Transverse colon (tissue), 4 donors: ENCODE measurements at places on chromosomes 3 and 15. TPM values are rescaled to one million over a fixed set of nuclear protein-coding genes. Genes with fewer than 3 reads are reported as not detected.
A peak's percentile ranks its signal among the peaks of the same experiment; 100 is the strongest.

DNA sequence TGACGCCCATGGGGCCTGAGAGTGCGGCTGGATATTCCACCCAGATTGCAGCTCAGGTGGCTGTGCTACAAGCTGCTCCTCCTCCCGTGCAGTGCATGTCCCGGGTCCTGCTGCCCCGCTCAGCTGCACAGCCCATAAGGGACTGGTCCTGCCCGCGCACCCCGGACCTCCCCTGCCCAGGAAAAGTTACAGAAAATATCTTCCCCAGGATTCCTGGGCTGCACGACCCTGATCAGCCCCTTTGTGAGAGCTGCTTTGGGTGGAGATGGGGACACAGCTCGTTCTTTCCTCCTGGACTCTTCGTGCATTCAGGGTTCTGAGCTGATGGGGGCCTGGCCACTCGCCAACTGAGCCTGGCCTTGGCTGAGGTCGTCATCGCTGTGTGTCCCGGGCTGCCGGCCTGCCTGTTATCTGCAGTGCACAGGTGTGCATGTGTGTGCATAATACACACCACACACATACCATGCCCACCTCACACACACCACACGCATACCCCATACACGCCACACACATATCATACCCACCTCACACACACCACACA is 28.8 kb downstream of the APBA2 start:
- no peaks in the 10 kb centered on the region for H3K27me3 ChIP-seq
- no peak overlapping the region for H3K4me3 ChIP-seq
- no peaks in the 10 kb centered on the region for H3K4me1 ChIP-seq
- H3K36me3 ChIP-seq, result no peaks in the 10 kb centered on the region
- no peak for DNase-seq
- no peak overlapping the region for H3K27ac ChIP-seq

Gene PLA2G4F
- 74.2 TPM for total RNA-seq

DNA sequence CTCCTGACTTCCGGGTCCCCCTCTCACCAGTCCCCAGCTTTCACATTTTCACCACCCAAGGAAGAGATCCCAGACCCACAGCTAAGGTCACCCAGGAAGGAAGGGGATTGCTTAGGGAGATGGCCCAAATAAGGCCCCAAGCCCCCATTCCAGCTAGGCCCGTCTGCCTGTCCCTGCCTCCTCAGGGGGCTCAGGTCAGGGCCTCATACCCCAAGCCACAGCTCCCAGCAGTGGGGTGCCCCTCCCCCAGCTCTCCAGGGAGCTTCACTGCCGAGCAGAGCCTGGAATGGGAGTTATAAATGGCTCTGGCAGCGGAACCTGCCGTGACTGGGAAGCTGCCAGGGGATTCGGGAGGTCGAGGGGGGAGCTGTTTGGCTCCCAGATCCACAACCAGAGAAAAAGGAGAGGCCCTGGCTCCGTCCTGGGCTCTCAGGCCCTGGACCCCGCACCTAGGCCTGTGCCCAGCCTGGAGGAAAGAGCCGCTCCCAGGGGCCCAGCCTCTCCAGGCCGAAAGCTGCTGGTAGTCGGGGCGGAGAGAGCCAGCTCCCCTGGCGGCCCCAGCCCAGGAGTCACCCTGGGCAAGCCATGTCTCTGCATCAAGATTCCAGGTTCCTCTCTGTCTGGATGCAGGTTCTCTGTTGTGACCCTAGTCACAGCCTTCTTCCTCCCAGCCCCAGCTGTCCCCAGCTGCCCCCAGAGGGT is 550 bp downstream of the CCDC9B start:
- no peaks in the 10 kb centered on the region for H3K36me3 ChIP-seq
- peaks cover 42% of the 10 kb centered on the region for H3K4me1 ChIP-seq
- peak; percentile 76 for DNase-seq
- H3K27ac ChIP-seq, result peak overlapping the region; percentile 97
- no peaks in the 10 kb centered on the region for H3K27me3 ChIP-seq
- peak overlapping the region; percentile 43 for H3K4me3 ChIP-seq

DNA sequence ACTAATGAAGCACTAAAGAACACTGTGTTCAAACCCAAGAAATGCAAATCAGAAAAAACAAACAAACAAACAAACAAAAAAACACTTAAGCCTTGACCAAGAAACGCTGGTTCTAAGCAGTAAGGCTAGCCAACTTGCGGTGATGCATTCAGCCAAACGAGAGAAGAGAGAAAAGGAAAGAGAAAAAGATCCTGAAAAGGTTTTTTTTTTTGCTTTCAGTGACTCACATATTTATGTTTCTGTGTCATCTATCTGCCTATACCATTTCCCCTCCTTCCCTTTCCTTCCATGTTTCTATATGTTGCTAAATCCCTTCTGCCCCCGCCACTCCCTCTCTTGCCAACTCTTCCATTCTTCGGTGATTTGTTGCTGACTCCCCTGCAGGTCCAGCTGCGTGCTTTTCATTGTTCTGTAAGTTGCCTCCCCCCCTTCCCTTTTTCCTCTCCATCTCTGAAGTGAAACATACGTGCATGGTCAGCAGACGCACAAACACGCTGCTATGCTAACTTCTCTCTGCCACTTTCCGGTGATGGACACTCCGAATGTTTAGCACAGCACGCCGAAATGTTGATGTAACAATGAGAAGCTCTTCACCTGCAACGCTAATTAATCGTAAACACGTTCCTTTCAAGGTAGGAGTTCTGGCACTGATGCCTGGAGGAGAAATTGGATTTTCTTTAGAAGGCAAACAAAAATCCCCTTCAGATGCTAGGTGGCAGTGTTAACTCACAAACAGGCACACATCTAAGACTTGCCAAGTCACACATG is 154.4 kb downstream of the TUSC7 start:
- no peaks in the 10 kb centered on the region for H3K4me1 ChIP-seq
- no peak overlapping the region for H3K4me3 ChIP-seq
- no peak for DNase-seq
- H3K27ac ChIP-seq, result no peak overlapping the region
- no peaks in the 10 kb centered on the region for H3K36me3 ChIP-seq

Gene CCDC13
- total RNA-seq, result 23.3 TPM

DNA sequence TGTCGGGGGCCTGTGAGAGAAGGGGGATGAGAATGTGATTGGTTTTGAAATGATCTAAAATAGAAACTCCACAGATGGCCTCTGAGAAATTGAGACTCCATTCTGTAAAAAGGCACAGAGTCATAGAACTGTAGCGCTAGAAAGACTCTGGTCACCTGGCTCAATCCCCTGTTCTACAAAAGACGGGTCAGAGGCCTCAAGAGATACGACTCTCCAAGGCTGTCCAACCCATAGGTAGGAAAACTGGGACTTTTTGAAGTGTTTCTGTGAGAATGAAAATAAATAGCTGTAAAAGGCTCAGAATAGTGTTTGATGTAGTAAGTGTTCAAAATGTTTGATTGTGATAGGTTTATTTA is 11.7 kb upstream of the TMC3 start:
- H3K4me3 ChIP-seq, result no peak overlapping the region
- H3K27me3 ChIP-seq, result no peaks in the 10 kb centered on the region
- no peaks in the 10 kb centered on the region for H3K36me3 ChIP-seq

Gene NR1I2
- total RNA-seq, result 78.0 TPM

DNA sequence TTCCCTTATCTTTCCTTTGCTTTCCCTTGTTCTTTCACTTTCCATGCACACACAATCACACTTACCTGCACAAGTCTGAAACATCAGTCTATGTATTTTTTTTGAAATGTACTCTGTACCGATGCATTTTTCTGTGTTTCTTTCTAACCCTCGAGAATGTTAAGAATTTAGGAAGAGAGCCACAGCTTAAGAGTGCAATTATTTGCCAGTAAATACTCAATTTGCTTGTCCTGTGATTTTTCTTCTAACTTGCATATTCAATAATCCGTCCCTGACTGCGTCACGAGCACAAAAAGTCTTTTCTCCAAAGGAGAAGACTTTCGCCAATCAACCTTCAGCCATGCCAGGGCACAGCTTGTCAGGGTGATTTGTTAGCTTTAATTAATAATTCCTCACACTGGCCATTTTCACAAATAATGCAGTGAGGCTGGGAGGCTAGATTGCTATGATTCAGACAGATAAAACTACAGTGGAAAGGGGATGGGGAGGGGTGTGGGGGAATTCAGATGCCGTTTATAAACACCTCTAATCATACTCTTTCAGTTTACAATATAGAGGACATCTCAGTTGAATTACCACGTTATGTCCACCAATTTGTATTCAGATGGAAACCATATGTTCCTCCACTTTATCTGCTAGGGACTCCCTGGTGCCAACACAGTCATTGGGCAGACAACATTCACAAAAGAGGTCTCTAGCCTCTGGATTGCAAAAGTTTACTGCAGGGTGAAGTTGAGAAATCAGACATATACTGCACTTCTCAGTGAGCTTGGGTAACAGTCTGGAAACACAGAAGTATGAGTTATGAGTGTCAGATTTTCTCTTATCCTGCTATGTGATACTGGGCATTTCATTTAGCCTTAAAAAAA is 388.0 kb downstream of the ZBTB20 start:
- H3K27me3 ChIP-seq, result no peaks in the 10 kb centered on the region
- peak overlapping the region; percentile 4 for H3K4me3 ChIP-seq
- no peak for DNase-seq
- peak overlapping the region; percentile 10 for H3K27ac ChIP-seq

DNA sequence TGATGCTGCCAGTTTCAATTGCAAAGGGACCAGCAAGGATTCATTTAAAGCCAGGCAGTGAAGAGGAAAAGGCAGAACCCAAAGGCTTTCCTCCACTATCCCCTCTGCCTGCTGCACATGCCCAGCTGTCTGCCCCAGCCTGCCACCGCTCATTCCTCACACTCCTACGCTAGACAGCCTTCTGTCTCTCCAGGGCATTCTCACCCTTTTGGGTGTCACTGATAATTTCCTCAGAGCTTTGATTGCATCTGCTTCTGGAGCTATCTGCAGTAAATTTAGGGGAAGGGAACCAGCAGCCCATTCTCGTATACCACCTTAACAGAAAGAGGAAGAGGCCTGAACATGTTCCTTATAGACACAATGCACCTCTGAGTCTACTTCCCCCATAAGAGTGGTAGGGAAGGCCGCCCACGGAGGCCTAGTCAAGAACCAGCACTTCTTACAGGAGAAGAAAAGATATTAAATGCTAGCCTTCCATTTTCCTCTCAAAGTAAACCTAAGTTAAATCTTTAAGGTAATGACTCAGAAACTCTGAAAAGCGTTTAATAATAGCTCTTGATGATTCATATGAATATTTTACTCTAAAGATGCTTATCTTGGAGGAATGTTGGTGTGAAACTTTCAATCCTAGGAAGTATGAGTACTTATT is 20.9 kb downstream of the NUDT16 start:
- no peak overlapping the region for H3K27ac ChIP-seq
- no peaks in the 10 kb centered on the region for H3K4me1 ChIP-seq
- H3K36me3 ChIP-seq, result no peaks in the 10 kb centered on the region
- no peak overlapping the region for H3K4me3 ChIP-seq
- no peak for DNase-seq

DNA sequence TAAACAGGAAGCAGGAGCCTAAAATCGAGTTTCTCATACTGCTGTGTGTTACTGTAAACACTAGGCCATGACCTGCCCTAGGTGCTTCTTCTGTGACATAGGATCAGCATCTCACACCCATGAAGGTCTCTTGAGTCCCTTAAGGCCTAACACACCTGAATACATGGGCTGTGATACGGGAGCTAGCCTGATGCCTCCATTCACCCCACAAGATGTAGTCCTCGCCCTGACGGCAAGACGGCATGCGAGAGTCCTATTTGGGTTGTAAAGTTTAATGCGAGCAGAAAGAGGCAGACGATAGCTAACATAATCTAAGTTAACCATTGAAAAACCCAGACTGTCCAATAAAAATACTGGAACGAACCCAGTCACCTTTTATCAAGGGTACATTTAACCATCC is 241.1 kb upstream of the ICE2 start:
- DNase-seq, result no peak
- H3K27me3 ChIP-seq, result no peaks in the 10 kb centered on the region
- no peaks in the 10 kb centered on the region for H3K4me1 ChIP-seq
- H3K36me3 ChIP-seq, result no peaks in the 10 kb centered on the region
- H3K27ac ChIP-seq, result no peak overlapping the region

DNA sequence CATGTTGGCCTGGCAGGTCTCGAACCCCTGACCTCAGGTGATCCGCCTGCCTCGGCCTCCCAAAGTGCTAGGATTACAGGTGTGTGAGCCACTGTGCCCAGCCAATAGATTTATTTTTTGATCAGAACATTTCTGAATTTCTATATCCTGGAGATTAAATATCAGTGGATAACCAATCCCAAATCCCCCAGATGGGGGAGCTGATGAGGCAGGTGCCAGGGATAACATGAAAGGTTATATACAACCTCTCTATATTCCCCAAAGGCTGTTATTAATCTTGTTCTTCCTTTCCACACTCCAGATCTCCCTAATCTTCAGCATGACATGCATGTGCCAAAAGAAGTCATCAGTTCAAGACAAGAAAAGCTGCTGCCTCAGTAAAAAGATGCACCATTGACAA is 112.3 kb downstream of the WDR76 start:
- no peaks in the 10 kb centered on the region for H3K36me3 ChIP-seq
- peak; percentile 14 for DNase-seq
- no peak overlapping the region for H3K4me3 ChIP-seq
- H3K4me1 ChIP-seq, result no peaks in the 10 kb centered on the region

Gene C2CD4B
- 2.5 TPM for total RNA-seq

GRCh38 chr3:127762077-127762786 is 60.1 kb downstream of the MGLL start:
- H3K4me1 ChIP-seq, result peaks cover 7% of the 10 kb centered on the region
- no peaks in the 10 kb centered on the region for H3K27me3 ChIP-seq
- H3K27ac ChIP-seq, result peak overlapping the region; percentile 66
- H3K36me3 ChIP-seq, result no peaks in the 10 kb centered on the region
- peak; percentile 51 for DNase-seq

- no peaks in the 10 kb centered on the region for H3K36me3 ChIP-seq
- DNase-seq, result no peak
- H3K27me3 ChIP-seq, result no peaks in the 10 kb centered on the region
- no peak overlapping the region for H3K4me3 ChIP-seq
- H3K4me1 ChIP-seq, result peaks cover 34% of the 10 kb centered on the region
Measured at GRCh38 chr15:64597477-64597822, 137.1 kb downstream of the ZNF609 start.

Gene DAZL
- not detected for total RNA-seq

DNA sequence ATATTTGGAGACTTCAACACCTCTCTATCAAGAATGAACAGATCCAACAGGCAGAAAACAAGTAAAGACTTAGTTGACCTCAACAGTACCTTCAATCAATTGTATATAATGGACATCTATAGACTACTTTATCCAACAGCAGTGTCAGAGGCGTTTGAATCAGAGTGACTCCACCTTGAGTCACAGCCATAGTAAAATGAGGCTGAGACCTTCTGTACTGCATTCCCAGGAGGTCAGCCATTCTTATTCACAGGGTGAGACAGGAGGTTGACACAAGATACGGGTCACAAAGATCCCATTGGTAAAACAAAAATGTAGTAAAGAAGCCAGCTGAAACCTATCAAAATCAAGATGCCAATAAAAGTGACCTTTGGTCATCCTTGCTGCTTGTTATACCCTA is 299.8 kb downstream of the CNTN3 start:
- H3K4me3 ChIP-seq, result no peak overlapping the region
- DNase-seq, result no peak
- no peak overlapping the region for H3K27ac ChIP-seq
- no peaks in the 10 kb centered on the region for H3K27me3 ChIP-seq
- no peaks in the 10 kb centered on the region for H3K36me3 ChIP-seq

Gene SERPINI1
- not detected for total RNA-seq

Gene IL17RB
- 32.8 TPM for total RNA-seq
